Activated T-cell treated with anti-CD3 and anti-CD28 coated beads for 4 hours (primary cell): ENCODE measurements at places on chromosomes 5 and 9.

- no peak for DNase-seq
Observed at GRCh38 chr5:10073441-10074104, 176.1 kb downstream of the ATPSCKMT start.

DNA sequence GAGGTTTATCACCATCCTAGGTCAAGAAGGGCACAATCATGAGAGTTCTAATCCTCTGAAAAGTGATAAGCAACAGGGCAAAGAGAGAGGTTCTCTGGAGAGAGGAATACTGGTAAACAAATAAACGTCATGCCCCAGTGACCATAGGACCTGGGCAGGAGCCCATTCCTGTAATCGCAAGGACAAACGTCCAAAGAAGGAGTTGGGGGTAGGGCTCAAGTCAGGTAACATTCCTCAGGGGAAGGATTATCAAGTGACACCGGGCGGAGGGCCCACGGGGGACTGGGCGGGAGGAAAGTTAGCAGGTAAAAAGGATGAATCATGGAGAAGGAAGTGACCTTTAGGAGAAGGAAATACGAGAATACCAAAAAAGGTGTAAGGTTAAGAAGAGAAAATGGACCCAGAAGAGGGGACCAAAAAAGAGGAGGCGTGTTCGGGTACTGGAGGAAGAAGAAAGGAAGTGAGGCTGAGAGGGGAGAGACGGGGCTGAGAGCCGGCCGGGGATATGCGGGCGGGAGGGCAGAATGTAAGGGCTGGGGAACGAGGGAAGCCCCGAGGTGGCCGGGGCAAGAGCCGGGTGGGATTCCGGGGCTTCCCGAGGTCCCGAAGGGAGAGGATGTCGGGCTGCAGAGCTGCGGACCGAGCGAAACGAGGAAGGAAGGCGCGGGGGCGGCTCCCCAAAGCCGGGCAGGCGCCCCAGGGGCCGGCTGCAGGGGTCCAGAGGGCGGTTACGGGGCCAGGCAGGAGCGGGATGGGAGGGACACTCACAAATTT is 583 bp downstream of the DIAPH1 start:
- DNase-seq: peak; percentile 41

DNA sequence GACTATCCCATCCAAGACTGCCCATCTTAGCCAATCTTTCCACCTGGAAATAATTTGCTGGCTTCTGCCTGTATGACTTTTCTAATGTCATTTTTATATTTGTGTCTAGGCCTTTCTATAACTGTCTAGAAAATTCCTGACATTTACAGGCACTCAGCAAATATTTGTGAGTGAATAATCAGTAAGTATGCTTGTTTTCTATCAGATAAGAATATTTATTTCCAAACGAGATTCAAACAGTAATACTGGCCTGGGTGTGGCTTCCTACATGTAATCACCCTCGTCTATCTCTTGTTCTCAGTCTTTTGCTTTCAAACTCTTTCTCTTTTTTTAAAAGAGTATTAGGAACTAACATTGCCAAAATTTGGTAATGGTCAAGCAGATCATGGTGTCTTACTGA is 466.2 kb downstream of the RAB3C start:
- DNase-seq: no peak

- DNase-seq: no peak
Observed at GRCh38 chr5:180054226-180054625, 17.3 kb downstream of the RNF130 start.

DNA sequence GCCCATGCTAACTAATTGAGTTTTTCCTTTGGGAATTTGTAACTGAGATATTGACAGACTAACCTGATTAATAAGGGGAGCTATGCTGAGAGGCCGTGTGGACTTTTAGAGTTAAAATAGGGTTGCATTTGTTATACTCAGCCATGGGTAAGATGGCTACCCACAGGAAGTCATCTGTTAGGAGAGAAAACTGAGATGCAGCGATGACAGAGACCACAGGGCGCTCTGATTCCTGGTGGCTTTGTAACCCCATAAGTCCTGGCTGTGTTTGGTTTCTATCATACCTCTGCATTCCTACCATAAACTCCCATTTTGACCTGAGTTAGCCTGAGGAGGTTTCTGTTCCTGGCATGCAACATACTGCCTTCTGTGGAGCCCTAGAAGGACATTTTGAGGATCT is 19.5 kb upstream of the PANK3 start:
- no peak for DNase-seq

- DNase-seq: no peak
Observed at GRCh38 chr5:40986666-40987065, 77.4 kb downstream of the C7 start.

- DNase-seq: no peak
Observed at GRCh38 chr9:91360551-91361290, 997 bp downstream of the AUH start.

- no peak for DNase-seq
Observed at GRCh38 chr5:2466966-2467365, 284.5 kb downstream of the IRX2 start.

DNA sequence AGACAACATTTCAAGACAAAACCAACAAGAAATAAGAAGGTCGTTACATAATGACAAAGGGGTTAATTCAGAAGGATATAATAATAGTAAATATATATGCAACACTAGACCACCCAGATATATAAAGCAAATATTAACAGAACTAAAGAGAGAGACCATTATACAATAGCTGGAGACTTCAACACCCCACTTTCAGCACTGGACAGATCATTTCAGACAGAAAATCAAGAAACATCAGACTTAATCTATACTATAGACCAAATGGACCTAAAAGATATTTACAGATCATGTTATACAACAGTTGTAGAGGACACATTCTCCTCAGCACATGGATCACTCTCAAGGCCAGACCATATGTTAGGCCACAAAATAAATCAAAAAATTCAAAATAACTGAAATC is 26.8 kb downstream of the CERT1 start:
- DNase-seq: no peak

GRCh38 chr9:123102375-123103113 is 69.1 kb downstream of the GPR21 start:
- no peak for DNase-seq

- DNase-seq: no peak
Observed at GRCh38 chr5:98839469-98840383, 66.3 kb downstream of the RGMB start.

DNA sequence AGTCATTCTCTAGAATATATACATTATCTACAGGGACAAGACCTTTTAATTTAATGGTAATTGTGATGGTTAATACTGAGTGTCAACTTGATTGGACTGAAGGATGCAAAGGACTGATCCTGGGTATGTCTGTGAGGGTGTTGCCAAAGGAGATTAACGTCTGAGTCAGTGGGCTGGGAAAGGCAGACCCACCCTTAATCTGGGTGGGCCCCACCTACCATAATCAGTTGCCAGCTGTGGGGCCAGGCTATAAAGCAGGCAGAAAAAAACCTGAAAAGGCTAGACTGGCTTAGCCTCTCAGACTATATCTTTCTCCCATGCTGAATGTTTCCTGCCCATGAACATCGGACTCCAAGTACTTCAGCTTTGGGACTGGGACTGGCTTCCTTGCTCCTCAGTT is 112.2 kb upstream of the SMC2 start:
- DNase-seq: no peak

- DNase-seq: no peak
Observed at GRCh38 chr9:81002242-81002641, 687.1 kb downstream of the TLE1 start.

- no peak for DNase-seq
Observed at GRCh38 chr9:130100681-130101080, 47.0 kb downstream of the GPR107 start.

DNA sequence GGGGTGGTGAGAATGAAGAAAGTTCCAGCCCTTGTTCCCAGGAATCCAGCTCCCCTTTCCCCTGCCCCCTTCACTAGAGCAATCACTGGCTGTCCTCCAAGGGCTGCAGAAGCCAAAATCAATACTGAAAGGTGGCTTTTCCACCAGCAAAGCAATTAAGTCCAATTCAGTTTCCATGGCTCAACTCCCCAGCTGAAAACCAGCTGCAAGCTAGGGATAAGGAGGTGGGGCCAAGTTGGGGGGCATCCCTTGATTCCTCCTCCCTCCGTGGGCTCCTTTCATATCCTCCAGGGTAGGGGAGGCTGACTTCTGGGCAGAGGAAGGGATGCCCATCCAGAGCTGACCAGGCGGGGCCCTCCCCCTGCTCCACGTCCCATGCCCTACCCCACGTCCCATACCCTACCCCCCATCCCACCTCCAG is 22.7 kb downstream of the CAMK2A start:
- no peak for DNase-seq

DNA sequence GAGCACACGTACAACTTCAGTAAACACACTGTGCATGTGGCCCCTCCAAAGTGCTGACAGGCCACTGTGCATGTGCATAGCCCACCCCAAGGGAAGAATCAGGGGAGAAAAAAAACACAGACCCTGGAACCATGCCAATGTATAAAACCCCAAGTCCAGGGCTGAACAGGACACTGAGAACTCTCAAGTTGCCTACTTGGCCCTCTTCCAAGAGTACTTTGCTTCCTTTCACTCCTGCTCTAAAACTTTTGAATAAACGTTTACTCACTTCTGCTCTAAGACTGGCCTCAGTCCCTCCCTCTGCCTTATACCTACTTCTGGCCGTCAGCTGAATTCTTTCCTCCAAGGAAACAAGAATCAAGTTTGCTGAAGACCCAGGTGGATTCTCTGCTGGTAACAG is 77.7 kb upstream of the NFIB start:
- no peak for DNase-seq

- DNase-seq: no peak
Observed at GRCh38 chr5:128318691-128319090, 219.4 kb downstream of the FBN2 start.

- DNase-seq: no peak
Observed at GRCh38 chr9:80931163-80931562, 758.2 kb downstream of the TLE1 start.

GRCh38 chr5:143573568-143574170 is 170.2 kb upstream of the NR3C1 start:
- DNase-seq: no peak

DNA sequence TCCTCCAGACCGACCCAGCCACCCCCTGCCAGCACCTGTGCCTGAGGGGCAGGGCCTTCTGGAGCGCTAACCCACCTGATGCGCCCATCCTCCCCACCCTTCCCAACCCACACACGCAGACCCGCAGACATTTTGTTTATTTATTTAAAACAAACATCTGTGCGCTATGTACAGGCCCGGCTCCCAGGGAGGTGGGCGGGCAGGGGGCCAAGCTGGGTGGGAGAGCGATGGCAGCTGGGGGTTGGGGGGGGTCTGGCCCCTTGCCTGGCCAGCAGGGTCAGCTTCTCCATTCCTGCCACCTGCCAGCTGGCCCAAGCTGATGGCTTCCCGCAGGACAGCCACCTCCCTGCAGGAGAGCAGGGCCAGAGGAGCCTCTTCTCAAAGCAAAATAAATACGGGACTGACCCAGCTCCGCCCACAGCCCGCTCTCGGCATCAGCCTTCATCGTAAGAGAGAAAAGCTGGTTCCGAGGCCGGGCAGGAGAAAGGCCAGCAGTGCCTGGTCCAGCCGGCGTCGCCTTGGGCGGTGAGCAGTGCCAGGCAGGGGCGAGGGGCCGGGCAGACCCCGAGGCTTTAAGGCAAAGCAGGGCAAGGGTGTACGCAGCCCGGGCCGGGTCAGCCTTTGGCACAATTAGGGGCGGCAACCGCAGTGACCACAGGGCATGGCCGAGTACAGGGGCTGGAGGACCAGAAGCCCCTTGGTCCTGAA is 10.9 kb upstream of the CLIC3 start:
- DNase-seq: no peak

- DNase-seq: no peak
Observed at GRCh38 chr9:10112798-10113197, 500.0 kb downstream of the PTPRD start.

DNA sequence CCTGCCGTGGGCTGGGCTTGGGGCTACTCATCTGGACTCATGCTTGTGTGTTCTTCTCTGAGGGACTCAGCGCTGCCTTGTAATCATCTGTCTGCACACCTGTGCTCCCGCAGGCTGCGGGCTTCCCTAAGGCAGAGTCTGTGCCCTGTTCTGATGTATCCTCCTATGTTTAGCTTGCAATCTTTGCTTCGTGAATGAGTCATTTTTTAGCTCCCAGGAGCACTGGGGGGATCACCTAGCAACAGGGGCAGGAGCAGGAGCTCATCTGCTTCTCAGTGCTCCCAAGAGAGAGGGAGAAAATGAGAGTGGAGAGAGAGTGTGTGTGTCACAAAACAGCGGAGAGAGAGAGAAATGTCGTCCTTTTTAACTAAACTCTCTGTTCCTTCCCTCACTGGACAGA is 202.4 kb upstream of the ZNF618 start:
- DNase-seq: no peak

DNA sequence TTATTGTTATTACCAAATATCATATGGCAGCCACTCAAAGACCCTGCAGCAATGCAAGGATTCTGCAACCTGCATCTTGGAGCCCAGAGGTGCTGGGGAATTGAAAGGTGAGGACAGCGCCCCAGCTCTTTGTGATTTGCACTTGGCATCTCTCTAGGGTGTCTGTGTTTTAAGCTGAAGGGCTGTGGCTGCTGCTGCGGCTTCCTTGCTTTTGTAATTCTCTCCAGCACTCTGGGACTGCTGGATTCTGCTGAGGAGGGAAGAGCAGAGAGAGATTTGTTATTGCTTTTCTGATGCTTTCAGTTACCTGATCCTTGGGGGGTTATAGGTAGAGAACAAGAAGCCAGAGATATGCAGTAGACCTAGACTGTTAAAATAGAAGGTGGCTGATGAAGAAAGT is 562.4 kb downstream of the EBF1 start:
- no peak for DNase-seq

- no peak for DNase-seq
Observed at GRCh38 chr9:81119591-81119990, 569.8 kb downstream of the TLE1 start.

- DNase-seq: no peak
Observed at GRCh38 chr5:52844885-52845284, 57.2 kb downstream of the ITGA1 start.

- no peak for DNase-seq
Observed at GRCh38 chr5:137218471-137218870, 280.7 kb downstream of the SPOCK1 start.

DNA sequence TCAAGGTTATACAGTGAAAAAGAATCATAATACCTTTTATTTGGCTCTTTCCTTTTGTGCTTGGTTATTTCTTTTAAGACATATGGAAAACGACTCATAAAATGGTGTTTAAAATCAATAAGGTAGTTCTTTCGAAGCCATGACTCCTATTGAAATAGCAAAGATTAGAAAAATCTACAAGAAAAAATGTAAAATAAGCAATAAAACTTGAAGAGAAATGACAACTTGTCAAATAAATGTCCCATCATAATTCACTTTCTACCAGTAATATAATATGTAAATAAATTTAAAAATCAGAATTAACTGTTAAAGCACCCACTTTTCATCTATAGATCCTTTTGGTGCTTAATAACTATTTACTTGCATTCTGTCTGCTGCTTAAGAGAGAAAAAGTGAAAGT is 12.5 kb downstream of the TEX10 start:
- no peak for DNase-seq

DNA sequence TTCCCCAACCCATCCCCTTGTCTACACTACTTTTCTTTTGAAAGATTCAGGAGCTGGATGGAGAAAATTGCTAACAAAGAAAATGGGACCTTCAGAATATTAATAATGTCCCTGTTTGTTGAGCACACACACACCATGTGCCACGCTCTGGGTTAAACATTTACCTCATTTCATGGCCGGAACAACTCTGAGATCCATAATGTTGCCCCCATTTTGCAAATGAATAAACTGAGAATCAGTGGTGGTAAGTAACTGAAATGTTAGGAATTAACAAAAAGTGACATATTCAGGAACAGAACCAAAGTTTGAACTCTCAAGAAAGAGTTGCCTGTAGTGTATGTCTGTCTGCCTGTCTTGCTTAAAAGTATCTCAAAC is 51.4 kb upstream of the SMAD5 start:
- no peak for DNase-seq
